Activated CD8-positive, alpha-beta memory T cell treated with anti-CD3 and anti-CD28 coated beads for 24 hours (primary cell): ENCODE measurements at places on chromosomes 5 and 9.
A peak's percentile ranks its signal among the peaks of the same experiment; 100 is the strongest.

DNA sequence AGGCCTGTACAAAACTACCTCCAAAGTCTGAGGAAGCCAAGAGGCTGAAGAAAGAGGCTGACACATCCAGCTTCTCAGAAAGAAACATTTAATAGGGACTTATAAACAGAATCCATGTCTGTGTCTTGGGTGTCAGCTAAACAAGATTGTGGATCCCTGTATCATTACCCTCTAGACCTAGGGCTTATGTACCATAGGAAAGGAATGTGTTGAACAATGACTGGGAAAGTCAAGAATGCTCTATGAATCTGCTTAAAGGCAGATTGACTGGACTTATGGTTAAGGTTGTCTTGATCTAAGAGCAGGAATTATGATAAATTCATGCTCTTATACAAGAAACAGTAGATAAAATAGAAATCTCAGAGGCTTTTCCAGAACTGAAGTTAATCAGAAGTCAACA, 335.7 kb upstream of the RPS23 start:
- no peak for DNase-seq

- DNase-seq, result no peak
Observed at GRCh38 chr5:43425983-43426382, 13.8 kb upstream of the CCL28 start.

DNA sequence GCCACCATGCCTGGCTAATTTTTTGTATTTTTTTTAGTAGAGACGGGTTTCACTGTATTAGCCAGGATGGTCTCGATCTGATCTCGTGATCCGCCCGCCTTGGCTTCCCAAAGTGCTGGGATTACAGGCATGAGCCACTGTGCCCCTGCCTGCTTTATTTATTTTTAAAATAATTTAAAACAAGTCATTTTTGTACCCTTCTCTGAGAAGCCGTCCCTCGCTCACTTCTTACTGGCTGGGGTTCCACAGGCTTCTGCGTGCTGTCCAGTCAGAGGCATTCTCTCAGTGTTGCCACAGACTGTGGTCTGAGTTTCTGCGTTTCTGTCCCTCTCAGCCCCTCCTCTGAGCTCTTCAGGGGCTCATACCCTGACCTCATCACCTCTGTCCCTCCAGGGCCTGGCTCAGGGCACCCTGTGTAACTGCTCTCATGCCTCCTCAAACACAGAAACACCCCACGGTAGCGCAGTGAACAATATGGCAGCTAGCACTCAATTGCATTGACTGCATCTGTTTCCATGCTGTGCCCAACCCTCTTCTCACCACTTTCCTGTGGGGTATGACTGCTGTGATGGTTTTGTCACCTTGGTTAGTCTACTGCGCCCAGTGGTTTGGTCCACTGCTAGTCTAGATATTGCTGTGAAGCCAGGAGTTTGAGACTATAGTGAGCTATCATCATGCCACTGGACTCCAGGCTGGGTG, 44.3 kb upstream of the SH3PXD2B start:
- DNase-seq, result peak; percentile 32

DNA sequence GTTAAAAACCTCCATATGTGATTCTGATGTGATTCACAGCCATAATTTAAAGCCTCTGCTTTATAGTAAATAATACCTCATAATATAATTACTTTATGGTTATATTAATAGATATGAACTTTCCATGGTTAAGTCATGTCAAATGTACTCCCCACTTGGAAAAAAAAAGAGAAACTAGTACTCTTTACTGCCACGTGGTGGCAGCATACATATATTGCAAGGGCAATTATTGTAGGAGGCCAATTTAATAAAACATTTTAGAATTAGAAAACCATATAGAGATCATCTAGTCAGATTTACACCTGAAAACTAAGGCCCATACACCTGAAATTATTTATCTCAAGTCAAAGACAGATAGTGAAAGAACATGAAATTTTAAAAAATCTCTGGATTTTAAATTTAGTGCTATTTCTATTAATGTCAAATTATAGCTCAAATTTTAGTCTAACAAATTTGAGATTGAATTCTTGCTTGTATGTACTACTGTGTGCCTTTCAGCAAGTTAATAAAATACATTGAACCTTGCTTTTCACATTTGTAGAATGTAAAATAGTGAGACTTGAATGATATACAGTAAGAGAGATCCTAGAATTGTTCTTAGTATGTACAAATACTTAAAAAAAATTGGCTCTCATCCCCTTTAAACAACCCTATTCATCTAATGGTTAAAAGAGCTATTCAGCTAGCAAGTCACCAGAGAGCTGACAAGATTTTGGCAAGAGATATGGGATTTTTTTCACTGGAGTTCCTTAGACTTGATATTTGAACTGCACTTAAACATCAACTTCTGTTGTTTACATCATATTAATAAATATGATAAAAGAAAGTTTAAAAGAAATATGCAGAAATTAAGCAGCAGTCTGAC, 603.8 kb downstream of the TLE4 start:
- DNase-seq, result no peak

- DNase-seq, result no peak
Observed at GRCh38 chr5:128842241-128842640, 123.0 kb upstream of the SLC27A6 start.
